ENCODE measurements at places on chromosomes 7 and 10. TPM values are rescaled to one million over a fixed set of nuclear protein-coding genes. Genes with fewer than 3 reads are reported as not detected.

DNA sequence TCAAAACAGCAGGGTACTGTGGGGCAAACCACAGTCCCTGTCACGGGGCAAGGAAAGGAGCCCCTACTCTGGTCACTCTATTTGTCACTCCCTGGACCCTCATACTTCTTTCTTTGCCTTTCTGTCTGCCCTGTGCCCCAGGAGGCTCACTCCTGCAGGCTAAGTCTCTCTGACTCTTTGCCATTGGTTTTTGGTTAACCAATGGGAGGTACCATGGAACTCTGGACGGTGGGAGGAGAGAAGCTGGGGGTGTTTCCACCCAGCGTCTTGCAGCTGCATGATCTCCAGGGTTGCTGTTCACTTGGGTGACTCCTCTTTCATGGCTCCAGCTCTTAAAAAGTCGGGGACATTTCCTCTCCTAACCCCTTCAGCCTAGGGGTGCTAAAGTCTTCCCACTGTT, 15.4 kb upstream of the EIF5AL1 start:
- no peak for DNase-seq

- DNase-seq, result no peak
Observed at GRCh38 chr10:119003572-119004289, 25.8 kb upstream of the NANOS1 start.

DNA sequence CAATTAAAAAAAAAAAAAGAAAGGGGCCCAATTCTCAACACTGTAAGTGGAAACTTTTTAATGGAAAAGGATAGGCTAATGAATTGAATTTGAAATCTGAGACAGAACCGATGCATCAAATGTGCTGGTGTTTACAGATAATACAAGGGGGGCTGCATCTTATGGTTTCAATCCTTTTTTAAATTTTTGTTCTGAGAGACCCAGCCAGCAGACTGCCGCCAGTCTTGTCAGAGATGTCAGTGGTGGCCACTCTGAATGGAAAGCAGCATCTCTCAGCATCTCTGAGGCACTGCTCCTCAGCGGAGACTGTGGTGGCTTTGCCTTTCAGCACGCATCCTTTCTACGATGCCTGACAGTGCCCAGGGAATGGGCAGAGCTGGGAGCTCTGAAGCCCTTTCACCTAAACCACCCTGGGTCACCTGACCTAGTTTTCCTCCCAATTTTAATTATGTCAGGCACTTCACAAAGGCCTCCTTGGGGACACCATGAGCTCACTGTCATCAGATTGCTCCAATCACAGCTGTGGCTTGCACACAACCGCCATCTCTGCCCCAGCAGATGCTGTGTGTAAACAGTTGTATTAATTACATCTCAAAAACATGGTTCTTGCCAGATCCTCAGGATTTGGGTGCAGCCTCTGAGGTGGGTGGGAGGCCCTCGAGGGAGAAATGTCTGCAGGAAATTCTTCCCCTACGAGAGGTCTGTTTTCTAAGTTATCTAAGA, 81.2 kb downstream of the EGFR start:
- DNase-seq, result no peak

DNA sequence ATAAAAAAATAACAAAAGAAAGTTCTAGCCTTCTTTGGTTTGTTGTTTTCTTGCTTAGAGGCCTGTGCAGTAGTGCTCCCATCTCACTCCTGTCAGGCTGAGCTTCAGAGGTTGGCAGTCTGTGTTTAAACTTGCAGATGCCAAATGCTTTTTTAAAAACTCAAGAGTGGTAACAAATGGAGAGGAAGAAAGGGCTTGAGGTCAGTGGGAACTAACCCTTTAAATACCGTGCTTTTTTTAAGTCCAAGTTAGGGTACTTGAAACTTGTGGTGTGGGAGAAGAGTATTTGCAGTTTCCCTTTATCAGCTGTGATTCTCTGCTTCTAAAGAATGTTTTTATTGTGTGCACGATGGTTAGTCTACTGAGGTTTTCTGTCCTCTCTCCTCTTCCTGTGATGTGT, 29.4 kb downstream of the ZRANB1 start:
- DNase-seq, result no peak

- no peak for DNase-seq
Observed at GRCh38 chr7:37993060-37993501, 72.6 kb downstream of the EPDR1 start.

The GPR37 gene
- total RNA-seq, result 5.0 TPM

GRCh38 chr7:46461334-46461777, 540.3 kb upstream of the IGFBP3 start:
- DNase-seq, result no peak

DNA sequence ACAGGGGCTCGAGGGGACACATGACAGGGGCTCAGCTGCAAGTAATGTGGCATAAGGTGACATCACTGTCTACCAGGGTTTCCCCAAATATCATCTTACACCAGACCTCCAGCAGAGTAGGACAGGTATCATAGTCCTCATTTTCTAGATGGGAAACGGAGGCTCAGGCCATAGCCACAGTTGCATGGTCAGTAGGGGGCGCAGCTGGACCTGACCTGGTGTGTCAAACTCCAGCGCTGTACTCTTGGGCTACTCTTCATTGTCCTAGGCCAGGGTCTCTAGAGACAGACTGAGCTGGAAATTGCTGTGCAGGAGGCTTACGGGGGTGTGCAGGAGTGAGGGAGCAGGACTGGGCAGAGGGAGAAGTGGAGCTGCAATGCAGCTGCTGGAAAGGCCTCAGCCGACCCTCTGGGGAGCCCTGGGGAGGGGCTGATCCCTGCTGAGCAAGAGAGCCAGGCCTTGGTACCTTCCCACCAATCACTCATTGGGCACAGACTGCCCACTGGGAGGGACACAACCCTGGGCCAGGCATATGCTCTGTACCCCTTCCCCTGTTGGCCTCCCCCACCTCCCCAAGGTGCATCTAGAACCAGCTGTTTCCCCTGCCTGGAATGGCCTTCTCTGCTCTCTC, 89.9 kb downstream of the CDH23 start:
- peak; percentile 61 for DNase-seq

DNA sequence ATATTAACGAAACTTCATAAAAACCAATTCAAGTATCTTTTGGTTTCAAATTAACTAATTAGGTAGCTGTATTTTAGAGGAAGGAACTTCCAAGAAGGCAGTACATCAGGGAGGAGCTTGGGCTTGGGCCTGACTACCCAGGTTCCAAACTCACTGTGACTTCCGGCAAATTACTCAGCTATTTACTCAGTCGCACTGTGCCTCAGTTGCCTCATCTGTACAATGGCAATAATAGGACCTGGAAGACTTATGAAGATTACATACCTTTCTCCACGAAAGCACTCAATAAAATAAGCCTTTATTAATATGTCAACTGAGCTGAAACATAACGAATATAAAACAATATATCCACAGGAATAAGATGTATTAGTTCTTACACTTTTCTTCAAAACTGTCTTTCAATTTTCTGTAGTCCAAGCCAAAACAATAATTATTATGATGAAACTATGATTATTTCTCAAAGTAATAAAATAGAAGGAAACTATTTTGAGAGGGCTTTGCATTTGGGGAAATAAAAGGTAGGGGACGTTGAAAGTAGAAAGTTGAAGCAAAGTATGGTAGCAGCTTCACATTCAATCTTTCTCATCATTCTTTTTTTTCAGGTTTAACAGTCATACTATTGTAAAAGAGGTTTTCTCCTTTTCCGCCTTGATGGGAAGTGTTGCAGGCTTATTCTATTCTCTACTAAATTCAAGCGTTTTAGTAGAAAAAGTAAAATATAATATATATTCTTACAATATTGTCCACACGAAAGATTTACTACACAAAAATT, 10.5 kb upstream of the EBLN1 start:
- no peak for DNase-seq

GRCh38 chr7:149872419-149873073, 1.2 kb upstream of the ATP6V0E2 start:
- DNase-seq, result peak; percentile 60
